ENCODE measurements at places on chromosomes 6 and 20.

- peaks cover 5% of the 10 kb centered on the region for H3K27me3 ChIP-seq
- DNase-seq = no peak
- peaks cover 2% of the 10 kb centered on the region for H3K36me3 ChIP-seq
- no peak overlapping the region for H3K27ac ChIP-seq
- no peaks in the 10 kb centered on the region for H3K4me1 ChIP-seq
These were observed 25.9 kb downstream of the ADGRF1 start for GRCh38 chr6:47016261-47016660.

DNA sequence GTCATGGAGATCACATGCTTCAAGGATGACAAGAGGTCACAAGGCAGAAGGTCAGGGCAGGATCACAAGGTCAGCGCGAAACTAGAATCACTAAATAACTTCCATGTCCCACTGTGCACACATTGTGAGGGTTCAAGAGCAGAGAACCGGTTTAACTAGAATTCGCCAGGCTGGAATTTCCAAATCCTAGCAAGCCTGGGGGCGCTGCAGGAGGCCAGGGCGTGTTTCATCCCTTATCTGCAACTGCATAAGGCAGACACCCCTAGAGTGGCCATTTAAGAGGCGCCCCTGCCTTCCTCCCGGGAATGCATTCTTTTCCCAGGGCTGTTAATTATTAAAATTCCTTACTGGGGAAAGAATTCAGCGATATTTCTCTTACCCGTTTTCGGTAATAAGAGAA is 40.2 kb upstream of the SLC22A1 start:
- H3K27me3 ChIP-seq = no peaks in the 10 kb centered on the region
- H3K4me3 ChIP-seq = no peak overlapping the region
- DNase-seq = no peak

DNA sequence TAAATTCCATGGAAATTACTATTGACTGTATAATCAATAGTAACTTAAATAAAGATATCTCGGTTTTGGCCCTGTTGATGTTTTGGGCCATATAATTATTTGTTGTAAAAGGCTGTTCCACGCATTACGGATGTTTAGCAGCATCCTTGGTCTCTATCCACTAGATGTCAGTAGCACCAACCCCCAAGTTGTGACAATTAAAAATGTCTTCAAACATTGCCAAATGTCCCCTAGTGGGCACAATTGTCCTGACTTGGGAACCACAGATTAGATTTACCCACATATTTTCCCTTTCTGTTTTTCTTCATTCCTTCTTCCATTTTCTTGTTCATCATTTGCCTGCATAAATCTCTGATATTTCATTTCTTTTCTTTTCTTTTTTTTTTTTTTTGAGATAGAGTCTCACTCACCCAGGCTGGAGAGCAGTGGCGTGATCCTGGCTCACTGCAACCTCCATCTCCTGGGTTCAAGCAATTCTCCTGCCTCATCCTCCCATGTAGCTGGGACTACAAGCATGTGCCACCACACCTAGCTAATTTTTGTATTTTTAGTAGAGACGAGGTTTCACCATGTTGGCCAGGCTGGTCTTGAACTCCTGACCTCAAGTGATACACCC is 13.6 kb upstream of the WFDC8 start:
- peak; percentile 37 for DNase-seq
- peaks cover 9% of the 10 kb centered on the region for H3K27me3 ChIP-seq
- no peak overlapping the region for H3K27ac ChIP-seq
- no peak overlapping the region for H3K4me3 ChIP-seq
- peaks cover 2% of the 10 kb centered on the region for H3K4me1 ChIP-seq
- peaks cover 3% of the 10 kb centered on the region for H3K36me3 ChIP-seq

DNA sequence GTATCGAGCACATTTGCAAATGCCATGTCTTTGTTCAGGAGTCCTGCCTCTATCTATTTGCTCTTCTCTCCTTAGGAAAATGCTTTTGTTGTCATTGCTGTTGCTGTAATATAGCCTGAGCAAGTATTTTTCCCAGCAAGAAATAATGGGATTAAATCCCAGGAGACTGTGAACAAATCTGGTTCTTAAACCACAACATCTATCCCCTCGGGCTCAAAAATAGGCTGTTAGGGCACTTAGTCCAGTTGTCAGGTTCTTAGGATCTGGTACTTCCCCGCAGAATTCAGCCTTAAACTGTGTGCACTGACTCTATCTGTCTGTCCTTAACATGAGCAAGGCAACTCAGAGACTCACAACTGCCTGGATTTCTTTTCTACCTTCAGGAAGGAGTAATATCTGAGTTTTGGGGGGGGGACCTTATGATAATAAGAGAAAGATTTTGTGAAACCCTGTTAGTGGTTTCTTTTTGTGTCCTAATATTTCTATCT is 437.5 kb downstream of the HTR1B start:
- H3K27me3 ChIP-seq = no peaks in the 10 kb centered on the region
- DNase-seq = no peak
- H3K36me3 ChIP-seq = no peaks in the 10 kb centered on the region
- no peak overlapping the region for H3K27ac ChIP-seq
- no peaks in the 10 kb centered on the region for H3K4me1 ChIP-seq
- no peak overlapping the region for H3K4me3 ChIP-seq

DNA sequence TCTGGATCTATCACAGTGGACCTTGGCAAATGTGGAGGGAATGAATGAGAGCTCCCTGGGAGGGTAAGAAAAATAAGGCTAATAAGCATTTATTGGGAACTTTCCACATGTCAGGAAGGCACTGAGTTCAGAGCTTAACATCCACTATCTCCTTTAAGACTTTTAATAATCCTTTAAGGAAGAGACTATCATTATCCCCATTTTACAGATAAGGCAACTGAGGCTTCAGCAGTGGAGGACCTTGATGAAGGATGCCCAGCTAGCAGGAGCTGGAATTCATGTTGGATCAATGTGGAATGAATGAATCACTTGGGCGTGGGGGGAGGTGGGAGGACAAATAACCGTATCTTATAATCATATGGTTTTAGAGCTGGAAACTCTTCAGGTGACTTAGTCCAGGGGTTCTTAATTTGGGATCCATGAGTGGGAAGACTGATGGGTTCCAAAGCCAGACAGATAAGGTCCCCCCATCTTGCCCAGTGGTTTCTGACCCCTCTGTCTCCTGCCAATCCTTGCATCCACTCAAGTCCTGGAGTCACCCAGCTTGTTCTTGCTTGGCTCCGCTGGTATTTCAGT is 54.9 kb downstream of the CD40 start:
- peaks cover 28% of the 10 kb centered on the region for H3K27me3 ChIP-seq
- peaks cover 5% of the 10 kb centered on the region for H3K4me1 ChIP-seq
- H3K4me3 ChIP-seq = no peak overlapping the region
- no peak overlapping the region for H3K27ac ChIP-seq
- no peaks in the 10 kb centered on the region for H3K36me3 ChIP-seq
- DNase-seq = no peak

GRCh38 chr6:129499843-129500219 is 210.1 kb downstream of the ARHGAP18 start:
- H3K4me1 ChIP-seq = peaks cover 5% of the 10 kb centered on the region
- H3K27me3 ChIP-seq = no peaks in the 10 kb centered on the region
- H3K27ac ChIP-seq = no peak overlapping the region
- no peak overlapping the region for H3K4me3 ChIP-seq
- H3K36me3 ChIP-seq = no peaks in the 10 kb centered on the region

DNA sequence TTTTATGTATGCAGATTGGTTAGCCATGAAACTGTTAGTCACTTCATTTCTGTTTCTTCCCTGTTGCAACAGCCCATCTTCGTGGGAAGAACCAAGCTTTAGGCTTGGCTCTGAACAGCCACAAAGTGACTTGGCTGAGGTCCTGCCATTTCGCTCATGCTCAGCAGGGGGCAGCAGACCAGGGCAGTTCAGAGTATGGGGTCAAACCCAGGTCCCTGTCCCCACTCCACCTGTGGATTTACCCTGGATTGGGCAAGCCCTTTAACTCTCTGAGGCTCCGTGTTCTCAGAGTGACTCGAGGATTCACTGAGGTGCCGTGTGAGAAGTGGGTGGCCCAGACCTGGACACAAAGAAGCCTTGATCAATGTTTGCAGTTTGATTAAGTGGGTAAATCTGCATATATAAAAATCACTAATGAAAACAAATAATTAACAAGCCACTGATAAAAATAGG is 19.8 kb upstream of the MAP1LC3A start:
- H3K27ac ChIP-seq = peak overlapping the region; percentile 50
- DNase-seq = peak; percentile 46
- no peak overlapping the region for H3K4me3 ChIP-seq
- no peaks in the 10 kb centered on the region for H3K4me1 ChIP-seq

DNA sequence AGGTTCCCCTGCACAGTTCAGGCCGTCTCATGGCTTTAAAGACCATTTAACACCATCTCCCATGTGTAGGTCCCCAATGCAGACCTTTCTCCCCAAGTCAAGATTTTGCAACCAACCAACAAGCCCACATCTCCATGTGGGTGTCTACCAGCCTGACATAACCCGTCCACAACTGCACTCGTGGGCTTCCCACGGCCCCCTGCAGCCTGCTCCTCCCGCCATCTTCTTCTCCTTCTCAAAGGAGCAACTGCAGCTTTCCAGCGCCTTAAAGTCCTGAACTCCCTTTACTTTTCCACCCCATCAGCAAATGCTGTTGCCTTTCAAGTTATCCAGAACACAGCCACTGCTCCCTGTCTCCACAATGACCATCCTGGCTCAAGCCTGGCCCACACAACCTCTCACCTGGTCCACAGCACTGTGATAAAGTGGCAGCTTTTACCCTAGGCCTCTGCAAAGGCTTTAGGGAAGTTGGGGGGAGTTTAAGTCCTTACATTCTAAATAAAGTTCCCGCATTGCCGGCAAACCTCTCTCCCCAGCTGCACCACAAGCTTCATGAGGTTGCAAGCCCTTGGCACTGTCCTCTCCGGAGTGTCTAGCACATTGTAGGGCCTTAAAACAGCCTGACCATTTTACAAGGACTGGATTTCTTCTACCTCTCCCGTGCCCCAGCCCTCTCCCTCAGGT is 140.5 kb downstream of the PREX1 start:
- no peak overlapping the region for H3K4me3 ChIP-seq
- peaks cover 33% of the 10 kb centered on the region for H3K36me3 ChIP-seq
- peaks cover 12% of the 10 kb centered on the region for H3K4me1 ChIP-seq
- no peak for DNase-seq

DNA sequence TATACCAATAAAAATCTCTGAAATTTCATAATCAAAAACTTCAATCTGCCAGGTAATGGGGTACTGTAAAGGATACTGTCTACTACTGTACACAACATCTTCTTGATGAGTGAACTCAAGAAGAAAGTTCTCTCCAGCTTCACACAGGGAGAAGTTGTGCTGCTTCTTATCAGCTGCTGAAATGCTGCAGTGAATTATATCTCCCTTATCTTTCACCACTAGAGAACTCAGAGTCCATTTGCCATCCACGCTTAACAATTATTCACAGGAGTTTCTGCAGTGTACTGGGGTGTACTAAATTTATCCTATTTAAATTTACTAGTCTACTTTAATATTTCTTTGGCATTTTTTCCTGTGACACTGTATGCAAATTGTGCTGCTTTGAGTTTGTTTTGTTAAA is 384.8 kb downstream of the TFAP2B start:
- no peaks in the 10 kb centered on the region for H3K4me1 ChIP-seq
- DNase-seq = no peak
- peaks cover 1% of the 10 kb centered on the region for H3K27me3 ChIP-seq
- H3K27ac ChIP-seq = no peak overlapping the region
- no peak overlapping the region for H3K4me3 ChIP-seq

DNA sequence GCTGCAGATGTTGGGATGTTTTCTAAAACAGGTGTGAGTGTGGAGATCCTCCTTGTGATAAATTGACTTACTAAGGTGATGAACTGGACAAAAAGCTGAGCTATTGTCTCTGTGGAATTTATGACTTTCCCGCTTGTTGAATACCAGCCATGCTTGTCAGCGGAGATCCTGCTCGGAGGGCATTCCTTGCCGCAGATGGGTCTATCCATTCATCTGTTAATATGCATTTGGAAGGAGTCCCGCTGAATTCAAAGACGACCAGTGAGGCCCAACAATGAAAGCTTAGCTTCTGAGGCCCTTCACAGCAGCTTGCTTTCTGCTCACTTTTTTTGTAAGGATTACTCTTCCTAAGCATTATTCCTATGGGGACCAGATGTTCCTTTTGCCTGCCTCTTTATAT is 124.9 kb downstream of the TIAM2 start:
- H3K27me3 ChIP-seq = peaks cover 7% of the 10 kb centered on the region
- no peaks in the 10 kb centered on the region for H3K4me1 ChIP-seq
- DNase-seq = no peak
- H3K4me3 ChIP-seq = no peak overlapping the region
- no peaks in the 10 kb centered on the region for H3K36me3 ChIP-seq

DNA sequence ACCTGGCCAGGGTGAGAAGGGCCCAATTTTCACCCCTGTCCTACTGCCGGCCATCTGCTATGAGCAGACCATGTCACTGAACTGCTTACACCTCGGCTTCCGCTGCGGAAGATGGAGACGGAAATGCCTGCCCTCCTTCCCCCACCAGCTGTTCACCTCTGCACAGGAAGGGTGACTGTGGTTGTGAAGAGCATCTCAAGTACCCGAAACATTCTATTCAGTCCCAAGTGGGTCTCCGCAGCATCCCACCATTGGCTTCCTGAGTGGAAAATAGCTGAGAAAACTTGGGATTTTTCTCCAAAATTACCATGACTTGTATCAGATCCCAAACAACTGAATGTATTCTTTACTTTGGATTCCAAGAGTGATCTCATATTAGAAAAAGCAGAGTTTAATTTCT is 16.1 kb downstream of the DOK5 start:
- no peak overlapping the region for H3K4me3 ChIP-seq
- H3K27ac ChIP-seq = no peak overlapping the region

- no peaks in the 10 kb centered on the region for H3K27me3 ChIP-seq
- H3K4me3 ChIP-seq = no peak overlapping the region
- DNase-seq = no peak
- H3K4me1 ChIP-seq = no peaks in the 10 kb centered on the region
These were observed 89.9 kb downstream of the RFPL4B start for GRCh38 chr6:112437058-112437457.

GRCh38 chr6:10112871-10113549 is 301.9 kb downstream of the TFAP2A start:
- no peak overlapping the region for H3K4me3 ChIP-seq
- H3K4me1 ChIP-seq = no peaks in the 10 kb centered on the region
- H3K36me3 ChIP-seq = no peaks in the 10 kb centered on the region
- H3K27me3 ChIP-seq = peaks cover 7% of the 10 kb centered on the region
- H3K27ac ChIP-seq = no peak overlapping the region
- no peak for DNase-seq

GRCh38 chr6:2344319-2344905 is 99.0 kb upstream of the GMDS start:
- DNase-seq = no peak
- H3K4me1 ChIP-seq = no peaks in the 10 kb centered on the region
- no peak overlapping the region for H3K4me3 ChIP-seq

GRCh38 chr20:19648024-19648423 is 110.0 kb upstream of the RIN2 start:
- no peak overlapping the region for H3K4me3 ChIP-seq
- no peak for DNase-seq
- no peaks in the 10 kb centered on the region for H3K4me1 ChIP-seq
- H3K27ac ChIP-seq = no peak overlapping the region
- H3K27me3 ChIP-seq = peaks cover 6% of the 10 kb centered on the region

- no peak for DNase-seq
- H3K4me1 ChIP-seq = peaks cover 3% of the 10 kb centered on the region
- H3K36me3 ChIP-seq = peaks cover 2% of the 10 kb centered on the region
- no peak overlapping the region for H3K27ac ChIP-seq
- peaks cover 3% of the 10 kb centered on the region for H3K27me3 ChIP-seq
These were observed 142.5 kb upstream of the ARG1 start for GRCh38 chr6:131430531-131430930.

Data from memory B cell (primary cell).